Activated effector memory CD4-positive, alpha-beta T cell treated with Interleukin-2 at 50 U/mL for 16 hours (primary cell): ENCODE measurements at places on chromosomes 7 and 10.

DNA sequence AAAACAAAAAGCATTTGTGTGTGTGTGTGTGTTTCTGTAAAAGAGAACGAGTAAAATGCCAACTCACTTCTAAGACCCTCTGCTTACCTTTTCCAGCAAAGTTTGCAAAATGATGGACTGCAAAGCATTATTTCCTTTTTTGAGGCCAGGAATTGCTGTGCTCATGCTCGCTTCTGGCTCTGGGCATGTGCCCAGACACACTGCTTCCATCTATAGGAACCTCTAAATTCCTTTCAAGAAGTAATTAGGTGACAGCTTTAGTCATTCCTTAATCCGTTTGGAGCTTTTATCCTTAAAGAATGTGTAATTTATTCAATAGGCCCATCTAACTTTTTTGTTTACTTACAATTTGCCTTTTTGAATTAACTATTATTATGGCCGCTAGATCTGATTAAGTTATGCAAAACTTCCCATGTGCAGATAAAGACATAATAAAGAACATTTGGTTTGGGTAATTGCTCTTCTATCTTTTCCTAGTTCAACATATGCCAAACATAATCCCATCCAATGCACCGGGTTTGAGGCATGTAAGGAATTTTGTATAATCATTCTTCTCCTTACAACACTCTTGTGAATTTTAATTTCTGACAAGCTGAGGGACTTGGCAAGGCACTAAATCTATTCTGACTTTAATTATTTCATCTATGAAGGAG lies 34.7 kb downstream of the A1CF start:
- no peak for DNase-seq

DNA sequence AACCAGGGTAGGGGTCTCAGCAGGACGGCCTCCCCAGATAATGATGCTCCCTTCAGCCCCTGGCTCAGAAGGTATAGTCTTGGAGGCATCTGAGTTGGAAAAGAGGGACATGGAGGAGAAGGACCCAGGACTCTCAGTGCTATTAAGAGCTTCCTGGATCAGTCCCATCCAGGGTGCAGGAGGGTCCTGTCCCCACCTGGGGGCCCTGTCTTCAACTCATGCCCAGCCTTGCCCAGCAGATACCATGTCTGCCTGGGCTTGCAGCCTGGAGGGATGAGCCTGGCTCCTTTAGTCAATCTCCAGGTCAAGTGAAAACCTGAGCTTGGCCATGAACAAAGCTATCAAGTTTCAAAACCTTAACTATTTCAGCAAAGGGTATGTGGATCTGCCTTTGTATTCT lies 67.6 kb downstream of the PRTFDC1 start:
- no peak for DNase-seq

GRCh38 chr10:131928248-131929095 lies 27.7 kb downstream of the PPP2R2D start:
- DNase-seq: no peak

DNA sequence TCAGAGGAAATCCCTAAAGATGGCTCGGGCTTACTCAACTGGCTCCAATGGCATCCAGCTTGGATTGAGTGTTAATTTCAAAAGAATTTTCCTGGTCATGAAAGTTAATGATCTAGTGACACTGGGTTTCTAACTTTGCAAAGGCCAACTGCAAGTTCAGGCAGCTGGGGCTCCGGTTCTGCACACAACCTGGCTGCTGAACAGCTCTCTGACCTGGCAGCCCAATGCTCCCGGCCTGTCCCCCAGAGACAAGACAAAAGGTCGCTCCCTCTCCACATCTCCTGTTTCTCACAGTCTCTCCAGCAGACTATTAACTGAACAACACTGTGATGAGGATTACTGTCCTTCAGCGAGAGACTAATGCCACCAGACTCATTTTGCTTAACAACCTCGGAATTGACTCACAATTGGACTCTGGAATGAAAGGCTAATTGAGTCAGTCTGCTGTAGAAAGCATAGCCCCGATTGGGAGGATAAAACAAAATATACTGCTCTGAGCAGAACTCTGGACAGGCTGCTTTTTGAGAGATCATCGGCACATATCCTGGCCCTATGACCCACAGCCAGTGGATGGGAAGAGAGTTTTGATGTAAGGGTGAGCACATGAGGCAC lies 174.5 kb downstream of the GFRA1 start:
- DNase-seq: no peak

DNA sequence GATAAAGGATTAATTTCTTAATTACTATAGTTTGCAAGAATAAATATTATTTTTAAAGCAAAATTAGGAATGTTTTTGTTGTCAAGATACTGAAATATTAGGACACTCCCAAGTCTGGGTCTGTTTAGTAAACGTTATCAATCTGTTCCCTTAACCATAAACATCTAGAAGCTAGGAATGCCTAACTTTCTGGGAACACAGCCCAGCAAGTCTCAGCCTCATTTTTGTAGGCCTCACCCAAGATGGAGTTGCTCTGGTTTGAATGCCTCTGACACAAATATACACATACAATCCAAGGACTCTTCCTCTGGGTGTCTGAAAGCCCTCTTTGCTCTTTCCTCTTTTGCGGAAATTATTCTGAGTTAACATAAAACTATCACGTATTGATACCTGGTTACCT lies 487.4 kb upstream of the CELF2 start:
- DNase-seq: no peak

- DNase-seq: no peak
These were observed 50.5 kb downstream of the TPST1 start for GRCh38 chr7:66255534-66256100.

DNA sequence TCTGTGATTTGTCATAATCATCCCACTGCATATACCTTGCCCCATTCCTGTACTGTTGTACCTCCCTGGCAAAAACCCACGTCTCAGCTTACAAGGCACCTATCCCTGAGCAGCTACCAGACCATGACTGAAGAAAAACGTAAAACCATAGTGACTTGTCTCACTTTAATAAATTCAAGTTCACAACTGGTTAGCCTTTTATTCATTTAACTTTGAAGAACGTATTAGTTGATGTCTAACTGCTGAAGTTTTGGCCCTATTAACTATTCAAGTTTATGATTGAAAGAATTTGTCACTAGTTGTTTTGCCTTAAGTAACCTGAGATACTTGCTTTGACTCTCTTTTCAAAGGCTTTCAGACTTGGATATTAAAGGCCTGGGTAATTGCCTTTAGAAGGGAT lies 59.7 kb downstream of the GALNT11 start:
- no peak for DNase-seq

DNA sequence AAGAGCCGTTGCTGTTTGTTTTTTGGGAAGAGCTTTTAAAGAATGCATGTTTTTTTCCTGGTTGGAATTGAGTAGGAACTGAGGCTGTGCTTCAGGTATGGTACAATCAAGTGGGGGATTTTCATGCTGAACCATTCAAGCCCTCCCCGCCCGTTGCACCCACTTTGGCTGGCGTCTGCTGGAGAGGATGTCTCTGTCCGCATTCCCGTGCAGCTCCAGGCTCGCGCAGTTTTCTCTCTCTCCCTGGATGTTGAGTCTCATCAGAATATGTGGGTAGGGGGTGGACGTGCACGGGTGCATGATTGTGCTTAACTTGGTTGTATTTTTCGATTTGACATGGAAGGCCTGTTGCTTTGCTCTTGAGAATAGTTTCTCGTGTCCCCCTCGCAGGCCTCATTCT lies 31.6 kb downstream of the PFKFB3 start:
- DNase-seq: no peak

DNA sequence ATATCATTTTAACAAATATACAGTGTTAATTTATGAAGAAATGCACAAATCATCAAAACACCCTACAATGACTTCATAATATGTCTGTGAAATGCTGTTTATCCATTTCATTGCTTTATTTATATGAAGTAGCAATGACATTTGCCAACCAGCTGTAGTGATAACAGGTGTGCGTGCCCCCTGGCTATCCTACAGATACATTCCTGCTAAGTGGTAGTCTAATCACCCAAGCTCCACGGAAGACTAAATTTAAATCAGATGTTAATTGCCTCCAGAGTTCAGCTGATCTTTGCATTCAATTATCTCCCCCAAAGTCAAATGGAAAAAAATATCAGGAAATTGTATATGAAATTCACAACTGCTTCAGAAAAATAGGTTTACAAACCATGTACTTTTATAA lies 1164.2 kb upstream of the LRRN3 start:
- DNase-seq: no peak

GRCh38 chr10:69656742-69657269 lies 26.8 kb downstream of the FAM241B start:
- DNase-seq: no peak

GRCh38 chr7:25565949-25566348 lies 337.7 kb upstream of the NPVF start:
- peak; percentile 49 for DNase-seq

GRCh38 chr10:94747838-94748237 lies 14.6 kb upstream of the CYP2C19 start:
- no peak for DNase-seq

GRCh38 chr7:5383314-5384098 lies 40.1 kb downstream of the TNRC18 start:
- no peak for DNase-seq

DNA sequence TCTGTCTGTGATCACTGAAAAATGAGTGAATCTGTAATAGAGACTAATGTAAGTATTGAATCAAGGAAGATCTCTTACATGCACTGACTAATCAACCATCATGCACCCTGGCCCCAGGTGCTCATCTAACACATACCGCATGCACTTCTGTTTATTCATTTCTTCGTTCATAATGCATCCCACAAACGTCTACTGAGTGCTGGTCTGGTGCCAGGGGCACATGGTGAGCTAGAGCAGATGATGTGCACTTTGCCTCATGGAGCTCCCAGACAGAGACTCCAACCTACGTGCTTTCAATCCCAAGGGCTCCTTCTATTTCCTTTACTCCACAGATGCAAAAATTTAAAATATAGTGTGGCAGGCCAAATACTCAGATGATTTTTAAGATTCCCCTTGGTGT lies 10.7 kb downstream of the C10orf90 start:
- no peak for DNase-seq

DNA sequence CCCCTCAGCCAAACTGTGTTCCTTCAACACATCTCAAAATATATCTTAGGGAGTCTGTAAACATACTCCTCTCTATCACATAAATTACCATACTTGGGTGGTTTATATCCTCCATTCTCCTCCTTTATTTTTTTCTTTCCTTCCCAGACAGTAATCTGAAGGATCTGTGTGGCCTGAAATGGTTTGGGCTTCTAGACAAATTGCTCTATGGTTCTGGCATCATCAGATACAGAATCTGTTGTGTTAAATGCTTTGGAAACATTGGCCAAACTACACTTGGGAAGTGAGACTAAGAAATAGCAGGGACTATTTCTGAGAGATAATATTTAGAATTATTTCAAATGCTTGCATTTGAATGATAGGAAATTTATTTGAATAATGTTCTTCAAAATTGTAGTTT lies 353.0 kb upstream of the KCND2 start:
- DNase-seq: no peak

- no peak for DNase-seq
These were observed 26.5 kb upstream of the FHIP2A start for GRCh38 chr10:114795039-114795438.

DNA sequence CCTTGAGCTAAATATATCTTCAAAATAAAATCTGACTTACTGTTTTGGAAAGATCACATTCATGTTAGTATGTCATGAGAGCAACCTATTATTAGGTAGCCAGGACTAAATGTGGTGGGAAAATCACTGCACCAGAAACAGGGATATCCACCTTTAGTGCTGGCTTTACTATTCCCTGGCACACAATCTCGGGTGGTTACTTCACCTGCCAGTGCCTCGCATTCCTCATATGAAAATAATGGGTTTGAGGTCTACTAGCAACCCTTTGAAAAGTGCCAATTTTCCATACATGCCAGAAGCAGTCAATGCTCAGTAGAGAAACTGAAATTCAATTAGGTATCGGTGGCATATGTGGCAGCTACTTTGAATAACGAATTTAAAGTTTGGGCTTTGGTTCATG lies 36.8 kb downstream of the PTN start:
- no peak for DNase-seq

- no peak for DNase-seq
These were observed 250.9 kb upstream of the TMEM72 start for GRCh38 chr10:44660271-44660670.

DNA sequence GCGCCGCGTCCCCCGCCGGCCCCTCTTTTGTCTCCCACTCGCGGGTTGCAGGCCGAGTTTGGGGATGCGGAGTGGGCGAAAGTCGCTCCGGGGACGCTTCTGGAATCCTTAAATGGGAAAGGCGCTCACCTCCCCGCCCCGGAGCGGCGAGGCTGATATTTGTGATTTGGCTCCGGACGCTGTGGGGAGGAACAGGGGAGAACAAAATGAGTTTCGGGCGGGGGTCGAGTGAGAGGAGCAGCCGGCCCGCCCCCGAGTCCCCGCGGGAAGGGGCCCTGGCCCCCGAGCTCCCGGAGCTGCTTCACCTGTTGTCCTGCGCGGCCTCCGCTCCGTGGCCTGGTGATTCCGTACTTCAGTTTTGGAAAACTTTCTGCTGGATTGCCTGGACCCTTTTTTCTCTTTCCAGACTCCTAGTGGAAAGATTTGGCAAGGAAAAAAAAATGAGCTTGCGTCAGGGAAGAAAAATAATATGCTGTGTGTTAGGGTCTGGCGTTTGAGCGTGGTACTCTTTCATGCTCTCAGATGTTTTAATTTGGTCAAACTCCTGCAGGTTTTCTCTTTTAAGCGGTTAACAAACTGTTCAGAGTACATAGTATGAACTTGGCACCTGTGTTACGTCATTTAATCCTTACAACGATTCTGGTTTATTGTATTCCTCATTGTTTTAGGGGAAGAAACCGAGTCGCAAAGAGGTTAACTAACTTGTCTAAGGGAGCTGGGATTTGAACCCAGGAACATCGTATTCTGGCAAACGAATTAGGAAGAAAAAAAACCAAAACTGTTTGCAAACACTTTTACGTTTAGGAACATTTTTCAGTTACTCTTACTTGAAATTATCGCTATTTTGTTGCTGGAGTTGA lies 924 bp downstream of the BMPR1A start:
- DNase-seq: peak; percentile 5

DNA sequence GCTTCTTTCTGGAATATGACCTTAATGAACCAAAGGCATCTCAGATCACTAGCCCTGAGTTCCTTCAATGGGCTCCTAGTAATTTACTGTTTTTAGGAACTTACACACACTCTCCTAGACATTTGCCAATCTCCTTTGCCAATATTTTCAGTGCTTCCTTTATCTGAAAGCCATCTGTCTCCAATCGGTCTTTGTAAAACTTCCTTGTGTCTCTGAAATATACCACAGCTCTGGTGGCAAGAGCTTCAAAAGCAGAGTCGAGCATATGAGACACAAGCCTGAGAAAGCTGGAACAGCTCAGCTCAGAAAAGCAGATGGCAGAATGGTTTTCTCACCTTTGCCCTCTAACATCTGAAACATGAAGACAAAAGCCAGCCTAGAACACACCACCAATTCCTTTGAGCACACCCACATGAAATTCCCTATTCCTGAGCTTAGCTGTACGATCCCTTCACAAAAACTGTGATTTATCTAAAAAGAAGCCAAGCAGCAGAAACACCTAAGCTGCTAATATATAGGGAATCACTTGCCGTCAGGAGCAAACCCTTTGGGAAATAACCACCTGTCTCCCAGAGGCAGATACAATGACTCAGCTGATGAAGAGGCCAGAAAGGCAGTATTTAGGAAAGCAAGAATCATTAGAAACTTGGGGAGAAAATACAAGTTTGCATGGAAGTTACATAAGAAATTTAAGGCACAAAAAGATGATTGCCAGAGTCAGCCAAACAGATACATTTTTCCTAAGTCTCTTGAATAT lies 70.2 kb upstream of the ANK3 start:
- DNase-seq: no peak
